ENCODE measurements at places on chromosomes 1 and 21.

DNA sequence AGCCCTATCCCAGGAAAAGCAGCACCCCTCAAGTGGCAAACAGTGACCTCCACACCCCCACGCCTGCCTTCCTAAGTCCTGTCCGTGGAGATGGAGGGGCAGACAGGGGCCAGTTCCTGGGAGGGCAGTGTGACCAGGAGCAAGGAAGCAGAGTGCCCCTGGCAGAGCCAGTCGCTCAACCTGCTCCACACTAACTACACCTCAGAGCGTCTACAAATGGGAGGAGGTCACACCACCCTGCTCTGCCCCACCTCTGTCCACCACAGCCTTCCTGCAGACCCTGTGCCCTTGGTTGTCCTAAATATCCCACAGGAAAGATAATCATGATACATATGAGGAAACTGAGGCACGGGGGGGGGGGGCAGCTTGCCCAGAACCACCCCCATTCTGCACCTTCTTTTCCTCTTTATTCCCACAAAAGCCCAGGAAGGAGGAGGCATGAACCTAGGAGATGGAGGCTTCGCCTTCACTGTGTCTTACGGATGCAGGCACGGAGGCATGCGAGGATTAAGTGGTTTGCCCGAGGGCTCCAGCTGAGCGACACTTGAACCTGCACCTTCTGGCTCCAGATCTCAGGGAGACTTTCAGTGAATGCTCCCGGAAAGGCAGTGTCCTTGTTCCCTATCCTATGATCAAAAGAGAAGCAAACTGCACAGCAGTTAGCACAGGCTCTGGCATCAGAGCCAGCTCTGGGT, 42.7 kb upstream of the SELENON start:
- DNase-seq, result no peak

- DNase-seq, result no peak
Measured at GRCh38 chr1:167905182-167905581, 8.8 kb downstream of the ADCY10 start.

DNA sequence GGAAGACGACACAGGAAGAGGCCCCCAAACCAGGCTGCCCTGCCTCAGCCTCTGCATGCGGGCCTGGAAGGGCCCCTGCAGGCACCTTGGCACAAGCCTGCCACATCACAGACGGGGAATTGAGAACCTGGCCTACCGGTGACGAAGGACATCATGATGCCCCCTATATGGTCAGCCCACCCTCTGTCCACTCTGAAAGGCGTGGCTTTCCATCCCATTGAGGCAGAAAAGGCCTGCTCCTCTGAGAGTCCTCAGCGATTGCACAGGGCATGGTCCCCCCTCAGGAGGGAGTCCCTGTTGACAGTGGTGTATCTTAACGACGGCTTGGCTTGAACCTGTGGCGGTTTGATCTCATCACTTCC, 11.4 kb downstream of the KRTAP10-1 start:
- DNase-seq, result no peak

DNA sequence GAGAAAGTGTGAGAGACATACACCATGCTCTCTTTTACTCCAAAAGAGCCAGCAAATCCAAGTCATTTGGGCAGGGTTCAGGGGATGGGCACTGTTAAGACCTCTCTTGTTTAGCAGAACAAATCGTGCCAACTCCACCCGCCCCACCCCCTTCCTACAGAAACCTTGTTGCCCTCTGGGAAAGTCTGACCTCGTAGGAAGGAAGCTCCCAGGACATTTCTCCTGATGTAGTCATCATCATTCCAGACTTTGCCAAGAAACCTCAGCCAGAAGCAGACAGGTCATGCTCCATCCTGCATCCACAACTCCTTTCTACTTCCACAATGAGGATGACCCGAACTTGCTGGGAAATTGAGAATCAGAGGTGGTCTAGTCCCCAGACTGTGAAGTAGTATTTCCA, 57.7 kb downstream of the UBE2T start:
- no peak for DNase-seq

DNA sequence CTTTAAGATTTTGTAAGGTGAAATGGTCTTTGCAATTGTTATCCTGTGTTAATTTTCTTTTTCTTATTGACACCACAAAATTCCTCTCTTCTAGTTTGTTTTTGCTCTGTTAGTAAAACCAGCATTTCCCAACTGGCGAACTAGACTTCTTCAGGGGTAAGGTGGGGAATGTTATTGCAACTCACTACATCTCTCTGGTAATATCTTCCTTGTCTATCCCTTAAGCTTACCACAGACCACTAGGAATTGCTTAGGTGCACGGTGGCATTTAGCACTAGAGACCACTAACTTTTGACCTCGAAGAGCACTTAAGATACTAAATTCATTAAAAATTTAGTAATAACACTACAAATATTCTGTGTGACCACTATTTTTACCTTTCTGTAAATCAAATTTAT, 4.2 kb upstream of the COA6 start:
- DNase-seq, result no peak

GRCh38 chr1:21325731-21326387, 35.6 kb upstream of the ECE1 start:
- DNase-seq, result no peak

DNA sequence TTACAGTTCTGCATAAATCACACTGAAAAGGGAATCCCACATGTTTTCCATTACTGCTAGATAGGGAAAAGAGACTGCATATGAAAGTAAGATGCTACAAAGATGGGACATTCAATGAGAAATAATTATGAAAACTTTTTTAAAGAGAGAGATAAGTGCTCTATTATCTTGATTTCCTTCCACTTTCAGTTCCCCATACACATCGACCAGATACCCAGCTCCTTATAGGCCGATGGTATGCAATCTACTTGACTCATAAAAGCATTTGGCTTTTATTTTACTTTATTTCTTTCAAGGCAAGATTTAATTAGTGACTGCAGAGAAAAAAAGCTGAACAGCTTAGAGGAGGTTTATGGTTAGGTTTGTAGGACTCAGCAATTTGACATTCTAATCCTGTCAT, 13.1 kb downstream of the BRINP2 start:
- DNase-seq, result no peak

GRCh38 chr1:116825207-116825719, 71.0 kb downstream of the CD2 start:
- no peak for DNase-seq

GRCh38 chr1:39132505-39133339, 71.8 kb upstream of the MACF1 start:
- no peak for DNase-seq

- no peak for DNase-seq
Measured at GRCh38 chr1:71719330-71719729, 563.0 kb downstream of the NEGR1 start.

DNA sequence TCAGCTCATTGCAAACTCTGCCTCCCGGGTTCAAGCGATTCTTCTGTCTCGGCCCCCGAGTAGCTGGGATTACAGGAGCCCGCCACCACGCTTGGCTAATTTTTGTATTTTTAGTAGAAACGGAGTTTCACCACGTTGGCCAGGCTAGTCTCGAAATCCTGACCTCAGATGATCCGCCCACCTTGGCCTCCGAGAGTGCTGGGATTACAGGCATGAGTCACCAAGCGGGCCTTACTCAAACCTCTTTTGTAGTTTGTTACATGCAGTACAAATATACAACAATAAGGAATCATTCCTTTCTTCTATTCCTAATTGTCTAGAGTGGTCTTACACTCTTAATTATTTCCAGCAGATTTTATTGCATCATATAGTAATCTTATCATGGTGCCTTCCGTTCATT, 16.6 kb downstream of the SPATA17 start:
- DNase-seq, result no peak

- no peak for DNase-seq
Measured at GRCh38 chr1:229563701-229564100, 5.2 kb upstream of the ABCB10 start.

DNA sequence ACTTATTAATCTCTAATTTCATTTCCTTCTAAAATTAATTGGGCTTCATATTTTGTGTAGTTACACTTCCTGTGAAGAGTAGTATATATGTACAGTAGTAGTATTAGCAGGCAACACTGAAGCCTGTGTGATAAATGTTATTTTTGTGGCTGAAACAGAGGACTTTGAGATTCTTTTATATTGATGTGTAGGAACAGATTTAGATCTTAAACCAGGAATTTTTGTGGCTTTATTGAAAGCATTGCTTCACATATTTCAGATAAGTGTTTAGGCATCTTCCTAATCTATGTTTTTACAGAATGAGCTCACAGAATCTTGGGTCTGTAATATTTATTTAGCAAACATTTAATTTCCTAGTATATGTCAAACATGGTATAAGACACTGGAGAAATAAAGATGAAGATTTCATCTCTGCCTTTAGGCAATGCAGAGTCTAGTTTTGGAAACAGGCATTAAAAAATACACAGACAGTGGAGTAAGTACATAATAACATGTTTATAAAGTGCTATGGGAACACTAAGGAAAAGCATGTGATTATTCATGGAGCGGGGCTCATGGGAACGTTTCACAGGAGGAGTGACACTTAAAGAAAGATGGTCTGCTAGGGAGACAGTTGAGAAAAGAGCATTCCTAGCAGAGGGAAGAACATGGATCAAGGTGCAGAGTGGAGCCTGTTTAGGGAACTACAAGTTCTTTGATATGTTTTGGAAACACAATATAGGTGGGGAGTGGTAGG, 52.7 kb downstream of the MIGA1 start:
- no peak for DNase-seq

DNA sequence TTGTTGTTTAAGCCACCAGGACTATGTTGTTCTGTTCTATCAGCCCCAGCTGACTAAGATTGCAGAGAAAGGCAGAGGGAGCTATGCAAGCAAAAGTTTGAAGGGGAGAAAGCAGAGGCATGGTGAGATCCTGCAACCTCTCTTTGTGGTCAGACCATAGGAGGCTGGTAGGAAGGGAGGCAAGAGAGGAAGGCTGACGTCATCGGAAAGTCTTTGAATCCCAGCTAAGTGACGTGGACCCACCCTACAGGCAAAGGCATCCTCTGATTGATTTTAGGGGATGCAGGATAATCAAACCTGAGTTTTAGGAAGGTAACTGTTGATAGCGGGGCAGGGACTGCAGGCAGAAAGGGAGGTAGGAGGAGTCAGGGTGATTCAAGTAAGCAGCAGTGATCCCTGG, 23.3 kb upstream of the TNNI1 start:
- no peak for DNase-seq

DNA sequence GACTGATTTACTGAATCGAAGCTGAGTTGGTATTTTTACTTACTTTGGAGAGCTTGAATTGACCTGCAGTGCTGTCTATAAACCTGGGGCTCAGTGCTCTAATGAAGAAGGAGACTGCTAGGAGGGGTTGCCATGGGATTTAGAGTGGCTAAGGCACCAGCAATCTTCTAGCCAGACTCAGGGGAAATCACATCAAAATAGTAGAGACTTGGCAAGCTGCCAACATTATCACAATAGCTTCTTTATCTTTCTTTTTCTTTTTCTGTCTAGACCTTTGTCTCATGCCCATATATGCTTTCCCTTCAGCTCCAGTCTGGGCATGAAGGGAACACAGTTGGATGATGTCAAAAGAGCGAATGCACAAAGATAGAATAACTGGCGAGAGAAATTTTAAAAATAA, 301.1 kb upstream of the DPYD start:
- DNase-seq, result no peak

DNA sequence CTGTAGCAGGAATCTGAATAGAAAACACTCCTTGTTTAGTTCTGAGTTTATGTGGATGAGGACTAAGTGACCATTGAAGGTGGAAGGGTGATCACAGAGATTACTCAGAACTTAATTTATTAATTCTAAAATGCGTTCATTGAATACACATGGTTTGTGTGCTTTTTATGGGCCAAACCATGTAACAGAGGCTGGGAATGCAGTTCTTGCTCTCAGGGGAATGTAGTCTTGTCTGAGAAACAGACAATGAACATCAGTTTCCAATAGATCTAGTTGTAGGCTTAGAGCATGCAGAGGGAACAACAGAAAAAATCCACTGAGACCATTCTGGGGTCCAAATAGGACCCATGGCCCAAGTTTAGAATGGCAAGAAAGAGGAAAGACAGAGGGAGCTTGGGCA, 46.1 kb downstream of the ITSN1 start:
- DNase-seq, result no peak

DNA sequence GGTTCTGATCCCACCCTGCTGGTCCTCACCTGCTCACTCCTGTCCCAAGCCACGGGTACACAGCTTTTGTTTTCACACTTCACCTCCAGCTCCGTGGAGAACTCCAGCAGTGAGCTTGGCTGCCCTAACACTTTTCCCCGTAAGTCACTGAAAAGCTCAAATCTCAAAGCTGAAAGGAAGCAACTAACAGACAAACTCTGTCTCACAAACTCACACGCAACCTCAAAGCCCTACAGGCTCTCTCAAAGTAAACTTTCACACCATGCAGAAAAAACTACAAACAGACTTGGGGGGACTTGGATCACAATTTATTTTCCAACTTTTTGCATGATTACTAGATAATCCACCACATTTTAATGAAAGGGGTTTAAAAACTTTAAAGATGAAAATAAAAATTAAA, 88.3 kb downstream of the AK5 start:
- no peak for DNase-seq

GRCh38 chr1:229896306-229896705, 170.7 kb upstream of the GALNT2 start:
- no peak for DNase-seq

DNA sequence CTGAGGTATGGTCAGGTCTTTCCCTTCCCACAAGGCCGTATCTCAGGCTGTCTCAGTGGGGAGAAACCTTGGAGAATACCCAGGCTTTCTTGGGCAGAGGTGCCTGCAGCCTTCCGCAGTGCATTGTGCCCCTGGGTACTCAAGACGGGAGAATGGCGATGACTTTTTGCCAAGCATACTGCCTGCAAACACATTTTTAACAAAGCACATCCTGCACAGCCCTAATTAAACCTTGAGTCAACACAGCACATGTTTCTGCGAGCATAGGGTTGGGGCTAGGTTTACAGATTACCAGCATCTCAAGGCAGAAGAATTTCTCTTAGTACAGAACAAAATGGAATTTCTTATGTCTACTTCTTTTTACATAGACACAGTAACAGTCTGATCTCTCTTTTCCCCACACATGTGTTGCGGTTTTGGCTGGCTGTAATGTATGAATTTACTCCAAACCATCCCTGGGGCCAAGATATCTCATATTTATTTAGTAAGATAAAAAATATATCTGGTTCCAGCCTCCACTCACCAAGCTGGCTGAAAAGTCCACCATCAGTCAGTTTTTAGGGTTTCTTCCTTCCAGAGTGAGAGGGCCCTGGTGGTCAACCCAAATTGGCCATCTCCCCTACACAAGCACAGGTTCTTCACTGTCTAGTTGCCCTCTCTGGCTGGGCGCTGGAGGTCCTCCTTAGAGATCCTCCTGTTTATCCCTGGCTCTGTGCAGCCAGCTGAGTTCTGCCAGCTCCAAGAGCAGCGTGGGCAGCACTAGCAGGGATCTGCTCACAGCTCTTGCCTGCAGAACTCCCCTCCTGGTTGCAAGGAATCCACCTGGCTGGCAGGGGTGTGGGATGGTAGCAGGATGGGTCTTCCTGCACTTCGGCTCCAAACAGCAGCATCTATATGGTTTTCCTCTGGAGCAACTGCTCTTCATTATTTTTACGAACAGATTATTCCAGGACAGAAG, 2.6 kb downstream of the FAAH start:
- DNase-seq, result no peak

DNA sequence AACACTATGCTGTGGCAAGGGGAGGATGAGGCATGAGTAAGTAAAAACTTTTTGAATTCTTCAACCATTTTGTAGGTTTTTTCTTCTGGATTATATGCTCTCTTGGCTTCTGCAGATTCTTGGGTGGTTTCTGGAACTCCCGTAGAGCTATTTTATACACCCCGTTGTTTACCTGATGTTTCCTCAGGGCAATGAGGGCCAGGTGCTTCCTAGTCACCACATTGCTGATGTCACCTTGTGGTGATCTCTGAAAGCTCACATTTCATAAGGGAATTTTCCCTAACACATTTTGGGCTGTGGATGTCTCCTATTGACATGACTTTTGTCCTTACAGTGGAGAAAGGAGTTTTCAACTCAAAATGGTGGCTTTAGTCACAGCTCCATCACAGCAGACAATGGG, 356.6 kb downstream of the PLA2G4A start:
- no peak for DNase-seq

Measured in stimulated activated CD4-positive, alpha-beta T cell treated with anti-CD3 and anti-CD28 coated beads, Interleukin-12 subunit alpha, Interleukin-12 subunit beta, amount 100 ng/mL, for 24 hours (primary cell).